HS-27A (cell line): ENCODE measurements at places on chromosomes 3 and 15.

GRCh38 chr3:189863031-189863430 is 231.8 kb downstream of the TP63 start:
- no peak for DNase-seq

DNA sequence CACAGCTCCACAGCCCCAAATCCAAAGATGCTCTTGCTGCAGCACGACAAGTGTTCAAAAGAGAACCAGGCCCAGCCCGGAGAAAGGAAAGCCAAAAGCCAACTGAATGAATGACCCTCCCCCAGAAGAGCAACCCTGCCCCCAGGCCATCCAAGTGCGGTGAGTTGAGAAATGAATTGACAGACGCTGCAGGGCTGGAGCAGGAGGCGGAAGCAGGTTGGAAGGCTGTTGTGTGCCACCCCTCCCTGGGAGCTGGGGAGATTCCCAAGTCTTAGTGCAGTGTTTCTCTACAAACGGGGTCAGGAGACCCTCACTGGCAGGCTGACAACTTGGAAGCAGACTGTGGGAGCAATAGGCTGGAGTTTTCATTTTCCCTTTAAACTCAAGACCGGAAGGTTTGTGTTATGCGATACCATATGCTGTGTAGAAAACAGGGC is 3.5 kb upstream of the SPTBN5 start:
- no peak for DNase-seq

DNA sequence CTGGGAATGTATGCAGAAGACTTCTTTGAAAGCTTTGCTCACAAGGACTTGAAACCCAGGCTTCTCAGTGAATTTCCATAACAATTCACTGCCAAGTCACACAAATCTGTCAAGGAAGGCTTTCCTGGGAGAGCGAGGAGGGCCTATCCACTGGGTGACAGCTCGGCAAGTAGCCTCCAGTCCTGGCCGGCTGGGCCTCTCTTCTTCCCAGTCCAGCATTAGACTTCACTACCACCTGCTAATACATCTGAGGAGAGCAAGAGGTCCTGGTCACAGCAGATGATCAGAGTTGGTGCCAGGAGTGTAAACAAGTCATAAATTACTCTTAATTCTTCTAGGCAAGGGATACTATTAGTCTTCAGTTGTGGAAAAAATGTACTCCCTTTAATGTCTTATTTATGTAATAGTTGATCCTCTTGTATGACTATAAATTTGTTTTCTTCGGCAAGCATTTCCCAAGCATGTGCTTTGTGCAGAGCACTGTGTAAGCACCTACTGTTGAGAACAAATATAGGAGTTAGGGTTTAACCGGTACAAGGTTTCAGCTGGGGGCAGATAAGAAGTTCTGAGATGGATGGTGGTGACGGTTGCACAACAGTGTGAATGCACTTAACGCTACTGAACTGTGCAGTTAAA is 162.9 kb downstream of the VGLL4 start:
- DNase-seq = no peak

DNA sequence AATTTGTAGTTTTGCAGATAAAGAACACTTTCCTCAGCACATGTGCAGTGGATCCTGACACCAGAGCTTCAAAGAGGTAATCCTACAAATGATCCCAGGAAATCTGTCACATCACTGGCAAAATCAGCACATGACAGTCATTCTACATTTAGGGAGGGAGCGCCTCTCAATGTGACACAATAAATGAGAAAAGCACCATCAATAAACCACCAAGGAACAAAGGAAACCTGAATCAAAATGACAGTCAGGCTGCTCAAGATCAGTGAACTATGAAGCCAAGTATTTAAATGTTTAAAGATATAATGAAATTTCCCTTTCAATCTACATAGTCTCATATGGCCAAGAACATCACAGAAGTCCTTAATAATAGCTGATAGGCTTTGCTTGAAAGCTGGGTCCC is 119.5 kb downstream of the LRRN1 start:
- no peak for DNase-seq

GRCh38 chr15:47673232-47673761 is 44.0 kb upstream of the SEMA6D start:
- no peak for DNase-seq

DNA sequence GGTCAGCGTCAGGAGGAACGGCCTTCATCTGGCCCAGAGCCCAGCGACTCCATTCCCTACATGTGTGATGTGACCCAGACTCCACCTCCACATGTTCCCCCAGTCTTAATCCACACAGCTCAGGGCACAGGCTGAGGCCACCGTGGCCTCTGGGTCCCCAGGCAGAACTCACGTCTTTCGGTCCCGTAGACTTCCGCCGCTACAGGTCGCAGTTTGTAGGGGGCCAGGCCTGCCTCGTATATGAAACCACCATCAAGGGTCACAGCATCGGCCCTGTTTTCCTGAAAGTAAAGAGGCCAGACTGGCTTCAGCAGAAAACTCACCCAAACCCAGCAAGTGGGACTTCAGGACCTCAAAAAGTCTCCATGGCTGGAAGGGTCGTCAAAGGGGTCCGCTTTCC is 8.6 kb downstream of the LTF start:
- no peak for DNase-seq
